CD4-positive, alpha-beta T cell treated with Interleukin-15 for 4 hours (primary cell): ENCODE measurements at places on chromosomes 12 and 14.

GRCh38 chr12:130427381-130427887 is 89.7 kb downstream of the PIWIL1 start:
- DNase-seq, result no peak

DNA sequence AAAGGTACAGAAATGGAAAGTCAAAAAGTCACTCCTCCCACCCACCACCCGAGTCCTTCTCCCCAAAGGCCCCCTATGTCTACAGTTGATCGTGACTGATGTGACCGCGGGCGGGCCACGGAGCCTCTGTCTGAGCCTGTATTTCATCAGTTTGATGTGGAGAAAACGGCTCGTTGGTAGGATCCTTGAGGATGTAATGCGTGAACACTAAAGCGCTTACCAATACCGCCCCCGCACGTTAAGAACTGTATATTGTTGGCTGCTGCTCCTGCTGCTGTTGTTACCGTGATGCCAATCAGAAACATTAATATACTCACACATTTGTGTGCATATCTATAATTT is 24.6 kb upstream of the UBC start:
- DNase-seq, result peak; percentile 67

- no peak for DNase-seq
These were observed 303.9 kb upstream of the FKBP4 start for GRCh38 chr12:2490831-2491230.

DNA sequence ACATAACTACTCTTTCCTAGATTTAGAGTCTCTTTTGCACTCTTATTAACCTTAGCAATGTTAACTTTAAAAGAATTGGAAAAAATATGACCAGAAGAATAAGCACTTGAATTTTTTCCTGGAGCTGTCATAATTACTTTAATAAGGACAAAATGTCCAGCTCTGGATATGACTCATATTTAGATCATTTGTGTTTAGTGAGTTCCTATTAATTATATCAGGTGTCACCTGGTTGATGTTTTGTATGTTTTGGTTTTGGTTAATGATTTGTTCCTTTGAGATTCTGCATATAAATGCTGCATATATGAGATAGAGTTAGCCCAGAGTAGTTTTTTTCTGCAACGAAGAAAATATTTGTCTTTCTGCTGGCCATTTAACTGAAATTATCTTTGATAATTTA is 5.1 kb downstream of the CLECL1 start:
- DNase-seq, result no peak

- DNase-seq, result no peak
These were observed 435 bp downstream of the FOXM1 start for GRCh38 chr12:2876431-2877046.

DNA sequence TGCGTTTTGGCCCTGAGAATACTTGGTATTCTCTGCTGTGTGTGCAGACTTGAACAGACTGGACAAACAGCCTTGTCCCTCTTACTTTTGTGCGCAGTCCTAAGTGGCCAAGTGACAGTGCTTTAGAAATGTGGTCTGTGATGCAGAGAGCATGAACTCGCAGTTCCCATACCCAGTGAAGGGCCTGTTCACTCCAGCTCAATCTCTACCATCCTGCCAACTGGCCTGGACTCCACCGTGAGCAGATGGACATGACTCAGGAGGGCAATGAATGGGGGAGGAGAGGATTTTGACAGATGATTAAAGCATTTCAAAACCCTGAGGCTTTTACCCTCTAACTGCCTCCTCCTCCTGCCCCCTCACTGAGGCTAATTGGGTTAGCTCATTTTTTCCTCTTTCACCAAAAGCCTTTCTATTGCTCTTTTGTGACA is 62.5 kb upstream of the PYGL start:
- no peak for DNase-seq

GRCh38 chr14:63392236-63392635 is 73.5 kb upstream of the GPHB5 start:
- DNase-seq, result no peak

- no peak for DNase-seq
These were observed 249.5 kb upstream of the CLEC14A start for GRCh38 chr14:38505221-38505972.

GRCh38 chr12:1821805-1822204 is 1.4 kb downstream of the LRTM2 start:
- no peak for DNase-seq

DNA sequence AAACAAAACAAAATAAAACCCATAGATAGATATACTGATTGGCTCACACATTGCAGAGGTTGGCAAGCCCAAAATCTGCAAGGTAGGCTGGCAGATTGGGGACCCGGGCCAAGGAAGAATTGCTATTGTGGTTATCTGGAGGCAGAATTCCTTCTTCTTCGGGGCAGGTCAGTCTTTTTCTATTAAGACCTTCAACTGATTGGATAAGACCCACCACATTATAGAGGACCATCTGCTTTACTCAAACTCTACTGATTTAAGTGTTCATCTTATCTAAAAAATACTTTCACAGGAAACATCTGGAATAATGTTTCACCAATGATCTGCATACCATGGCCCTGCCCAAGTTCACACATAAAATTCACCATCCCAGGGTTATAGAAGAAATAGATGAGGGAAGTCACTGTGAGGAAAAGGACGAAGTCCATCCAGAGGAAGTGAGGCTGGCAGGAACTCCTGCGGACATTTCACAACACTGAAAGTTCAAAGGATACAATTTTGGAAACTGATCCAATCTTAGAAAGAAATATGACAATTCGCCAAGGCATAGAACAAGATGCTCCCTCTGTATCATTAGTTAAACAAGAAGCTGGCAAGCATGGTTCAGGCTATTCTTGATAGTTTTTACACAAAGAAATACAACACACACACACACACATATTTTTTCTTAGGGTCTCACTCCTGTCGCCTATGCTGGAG is 127.6 kb upstream of the MED13L start:
- no peak for DNase-seq

DNA sequence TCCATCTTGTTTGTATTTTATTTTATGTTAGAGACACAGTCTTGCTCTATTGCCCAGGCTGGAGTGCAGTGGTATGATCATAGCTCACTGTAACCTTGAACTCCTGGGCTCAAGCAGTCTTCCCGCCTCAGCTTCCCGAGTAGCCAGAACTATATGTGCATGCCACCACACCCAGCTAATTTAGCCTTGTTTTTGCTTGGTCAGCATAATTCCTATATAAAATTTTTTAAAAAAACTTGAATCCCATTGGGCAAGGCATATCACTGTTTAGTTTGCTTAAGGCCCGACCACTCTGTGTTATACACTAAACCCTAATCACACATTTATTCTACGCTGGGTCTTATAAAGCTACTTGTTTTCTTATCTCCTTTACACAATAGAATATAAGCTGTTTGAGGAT is 266.4 kb downstream of the AKAP6 start:
- no peak for DNase-seq

DNA sequence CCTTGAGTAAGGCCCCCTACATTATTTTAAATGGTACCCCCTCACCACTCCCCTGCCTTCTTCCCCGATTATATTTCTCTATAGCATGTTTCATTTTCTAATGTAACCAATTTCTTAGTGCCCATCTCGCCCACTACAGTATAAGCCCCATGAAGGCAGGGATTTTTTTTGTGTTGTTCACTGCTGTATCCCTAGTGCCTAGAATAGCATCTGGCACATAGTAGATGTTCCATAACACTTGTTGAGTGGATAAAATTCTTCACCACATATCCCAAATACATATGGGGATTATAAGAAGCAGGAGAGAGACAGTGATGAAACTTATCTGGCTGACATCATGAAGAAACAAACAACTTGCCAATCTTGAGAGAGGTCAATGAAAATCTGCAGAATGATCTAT is 11.5 kb downstream of the FBXO21 start:
- no peak for DNase-seq

DNA sequence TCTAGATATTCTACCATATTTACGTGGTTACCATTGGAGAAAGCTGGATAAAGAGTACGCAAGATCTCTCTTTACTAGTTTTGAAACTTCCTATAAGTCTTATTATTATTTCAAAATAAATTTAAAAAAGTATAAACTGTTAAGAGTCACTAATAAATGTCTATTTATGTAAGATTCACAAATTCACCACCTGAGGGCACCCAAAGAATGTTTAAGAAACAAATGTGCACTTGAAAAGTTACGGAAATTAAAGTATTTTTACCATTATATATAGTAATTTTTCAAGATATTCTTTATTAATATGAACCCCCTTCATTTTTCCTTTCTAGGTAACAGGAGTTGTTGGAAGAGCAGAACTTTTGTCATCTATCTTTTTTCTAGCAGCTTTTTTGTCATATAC is 11.9 kb downstream of the TMTC3 start:
- no peak for DNase-seq

DNA sequence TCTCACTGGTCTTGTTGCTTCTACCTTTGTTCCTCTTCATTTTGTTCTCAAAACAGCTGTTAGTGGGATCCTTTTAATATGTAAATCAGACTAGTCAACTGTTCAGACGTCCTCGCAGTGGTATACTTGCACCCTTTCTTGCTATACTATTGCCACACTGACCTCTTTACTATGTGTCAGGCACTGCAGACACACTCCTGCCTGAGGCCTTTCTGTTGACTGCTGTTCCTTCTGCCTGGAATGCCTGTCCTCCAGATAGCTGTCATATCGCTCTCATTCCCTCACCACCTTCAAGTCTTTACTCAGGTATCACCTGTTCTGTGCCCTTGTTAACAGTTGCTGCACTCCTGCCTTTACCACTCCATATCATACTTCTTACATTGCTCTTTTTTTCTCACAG is 90.0 kb upstream of the TMEM263 start:
- DNase-seq, result no peak

DNA sequence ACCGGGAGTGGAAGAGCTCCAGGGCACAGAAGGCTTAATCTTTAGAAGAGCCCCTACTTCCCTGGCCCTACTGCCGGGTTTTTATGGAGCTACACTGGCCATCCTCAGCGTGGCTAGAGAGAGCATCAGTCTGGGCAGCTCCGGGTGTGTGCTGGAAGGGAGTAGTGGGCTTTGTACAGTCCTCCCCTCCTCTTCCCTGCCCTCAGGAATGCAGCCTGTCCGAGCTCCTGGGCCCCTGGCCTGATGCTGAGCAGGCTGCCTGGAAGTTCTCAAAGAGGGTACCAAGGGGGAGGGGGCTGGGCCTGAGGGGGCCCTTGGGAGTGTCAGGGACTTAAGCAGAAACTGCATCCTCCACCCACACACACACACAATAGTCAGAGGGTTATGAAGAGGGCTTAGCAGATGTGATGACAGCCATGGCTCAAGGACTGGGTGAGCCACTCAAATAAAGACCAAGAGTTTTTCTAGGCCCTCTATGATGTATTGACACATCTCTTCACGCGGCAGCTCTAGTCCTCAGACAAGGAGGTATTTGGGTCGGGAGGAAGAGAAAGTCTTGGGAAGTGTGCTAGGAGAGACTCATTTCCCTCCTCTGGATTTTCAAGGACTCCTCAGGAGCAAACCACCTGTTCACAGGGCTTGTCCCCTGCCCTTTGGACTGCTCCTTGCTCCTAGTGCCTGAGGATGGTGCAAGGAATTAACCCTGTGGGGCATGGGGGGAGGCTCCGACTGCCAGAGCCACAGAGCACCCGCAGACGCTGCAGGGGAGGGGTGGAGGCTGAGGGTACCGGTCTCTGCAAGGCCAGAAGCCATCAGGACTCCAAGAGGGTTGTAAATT is 16.5 kb upstream of the FIGNL2 start:
- no peak for DNase-seq

GRCh38 chr14:28758253-28758884 is 8.2 kb upstream of the FOXG1 start:
- DNase-seq, result no peak

DNA sequence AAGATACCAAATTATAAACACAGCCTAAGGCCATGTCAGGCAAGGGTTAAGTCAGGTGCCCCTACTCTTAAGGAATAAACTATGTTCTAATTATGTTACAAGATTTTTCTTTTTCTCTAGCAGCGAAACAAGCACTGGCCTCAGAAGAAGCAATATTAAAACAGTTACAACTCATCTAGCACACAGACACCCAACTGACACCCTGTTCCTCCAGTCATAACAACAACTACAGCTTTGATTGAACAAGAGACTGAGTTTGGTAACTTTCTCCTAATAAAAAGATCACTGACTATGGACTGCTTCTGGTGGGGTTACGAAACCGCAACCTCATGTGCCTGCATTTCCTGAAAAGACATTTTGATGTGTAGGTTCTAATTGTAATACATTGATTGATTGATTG is 3.3 kb upstream of the DAO start:
- DNase-seq, result no peak

DNA sequence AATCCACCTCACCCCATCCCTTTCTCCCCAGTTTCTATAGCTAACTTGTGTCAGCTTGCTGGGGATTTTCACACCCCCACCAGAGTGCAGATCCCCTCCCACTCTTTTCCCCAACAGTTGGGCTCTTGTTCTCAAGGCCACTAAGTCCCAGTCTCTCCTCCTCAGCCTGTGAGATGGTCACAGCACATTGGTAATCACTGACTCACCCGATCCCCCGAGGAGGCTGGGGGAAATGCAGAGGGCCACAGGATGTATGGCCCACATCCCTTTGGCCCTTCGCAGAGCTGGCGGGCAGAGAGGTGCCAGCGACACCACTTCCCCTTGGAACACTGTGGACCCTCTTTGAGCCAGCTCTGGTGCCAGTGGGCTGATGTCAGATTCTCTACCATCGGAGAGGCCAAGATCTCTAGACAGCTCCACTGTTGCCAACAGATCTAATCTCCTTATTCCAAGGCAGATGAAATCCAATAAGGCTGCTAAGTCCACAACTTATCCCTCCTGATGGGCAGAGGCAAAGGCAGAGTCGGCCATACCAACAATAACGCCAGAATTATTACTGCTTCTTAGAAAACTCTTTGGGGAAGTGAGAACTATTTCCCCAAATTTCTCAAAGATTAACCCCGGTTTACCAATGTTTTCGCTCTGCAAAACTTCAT is 1.6 kb downstream of the FMNL3 start:
- peak; percentile 12 for DNase-seq

DNA sequence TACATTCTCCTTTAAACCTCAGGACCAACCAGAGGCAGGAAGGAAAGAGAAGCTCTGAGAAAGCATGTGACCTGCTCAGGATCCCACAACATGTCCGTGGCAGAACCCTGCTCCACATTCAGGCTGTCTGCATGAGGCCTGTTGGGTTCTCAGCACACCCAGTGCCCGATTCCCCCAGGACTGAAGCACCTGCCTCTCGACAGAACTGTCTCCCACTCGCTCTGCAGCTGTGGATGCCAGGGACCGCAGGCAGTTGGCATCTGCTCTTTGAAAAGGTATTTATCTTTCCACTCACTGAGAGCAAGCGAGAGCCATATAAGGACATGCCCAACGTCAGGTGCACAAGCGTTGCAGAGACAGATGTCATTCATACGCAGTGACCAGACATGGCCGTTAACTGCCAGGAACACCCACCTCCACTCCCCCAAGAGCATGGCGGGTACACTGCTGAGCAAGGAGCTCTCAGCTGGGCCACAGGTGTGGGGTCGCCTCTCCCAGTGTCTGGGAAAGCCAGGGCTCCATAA is 18.9 kb downstream of the PITPNM2 start:
- peak; percentile 35 for DNase-seq
